ENCODE measurements at places on chromosomes 1 and 21. TPM values are rescaled to one million over a fixed set of nuclear protein-coding genes. Genes with fewer than 3 reads are reported as not detected.

FAM177B gene
- not detected for total RNA-seq

DNA sequence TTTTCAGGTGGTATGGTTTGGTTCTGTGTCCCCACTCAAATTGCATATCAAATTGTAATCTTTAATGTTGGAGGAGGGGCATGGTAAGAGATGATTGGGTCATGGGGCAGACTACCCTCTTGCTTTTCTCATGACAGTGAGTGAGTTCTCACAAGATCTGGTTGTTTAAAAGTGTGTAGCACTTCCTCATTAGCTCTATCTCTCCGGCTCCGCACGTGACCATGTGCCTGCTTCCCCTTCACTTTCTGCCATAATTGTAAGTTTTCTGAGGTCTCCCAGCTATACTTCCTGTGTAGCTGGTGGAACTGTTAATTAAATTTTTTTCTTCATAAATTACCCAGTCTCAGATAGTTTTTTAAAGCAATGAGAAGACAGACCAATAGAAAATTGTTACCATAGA is 843.2 kb downstream of the AMY1C start:
- no peaks in the 10 kb centered on the region for H3K27me3 ChIP-seq
- H3K4me1 ChIP-seq: no peaks in the 10 kb centered on the region
- H3K36me3 ChIP-seq: no peaks in the 10 kb centered on the region
- no peak for DNase-seq
- no peak overlapping the region for H3K4me3 ChIP-seq

CRABP2 gene
- total RNA-seq: 1.6 TPM

ZNF687 gene
- 14.8 TPM for total RNA-seq

DNA sequence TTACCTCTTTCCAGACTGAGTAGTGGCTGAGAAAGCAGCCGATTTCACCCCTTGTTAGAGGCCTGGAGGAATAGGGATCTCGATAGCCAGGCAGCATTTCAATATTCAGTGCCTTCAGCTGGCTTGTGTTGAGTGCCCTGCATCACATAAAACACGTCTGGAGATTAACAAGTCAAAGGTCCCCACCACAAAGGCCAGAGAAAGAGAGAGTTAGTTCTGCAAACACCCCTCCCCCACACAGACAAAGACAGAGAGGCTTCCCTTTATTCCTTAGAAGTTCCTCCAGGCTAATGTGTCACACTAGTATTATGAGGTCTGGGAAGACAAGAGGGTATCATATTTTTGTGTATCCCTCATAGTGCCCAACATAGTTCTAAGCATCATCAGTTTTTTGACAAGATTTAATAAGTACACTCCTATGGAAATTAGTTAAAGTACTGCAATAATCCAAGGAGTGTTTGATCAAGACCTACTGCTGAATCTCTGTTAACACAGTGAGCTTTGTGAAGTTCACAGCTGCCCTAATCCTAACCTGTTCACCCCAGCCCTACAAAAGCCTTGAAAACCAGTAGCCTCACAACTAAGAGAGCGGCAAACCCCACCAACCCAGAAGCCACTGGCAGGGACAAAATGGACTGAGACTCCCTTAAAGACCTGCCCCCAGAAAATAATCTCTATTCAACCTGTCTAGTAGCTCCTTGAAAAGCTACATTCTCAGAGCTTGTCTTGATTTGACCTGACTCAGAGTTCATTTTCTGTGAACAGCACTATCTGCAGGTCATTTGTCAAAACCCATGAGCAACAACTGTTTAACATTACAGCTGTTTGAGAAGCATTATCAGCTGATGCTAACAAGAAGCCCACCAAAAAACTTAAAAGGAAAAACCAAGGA is 91.9 kb downstream of the COLGALT2 start:
- no peak overlapping the region for H3K27ac ChIP-seq
- H3K27me3 ChIP-seq: no peaks in the 10 kb centered on the region
- H3K4me3 ChIP-seq: no peak overlapping the region

DNA sequence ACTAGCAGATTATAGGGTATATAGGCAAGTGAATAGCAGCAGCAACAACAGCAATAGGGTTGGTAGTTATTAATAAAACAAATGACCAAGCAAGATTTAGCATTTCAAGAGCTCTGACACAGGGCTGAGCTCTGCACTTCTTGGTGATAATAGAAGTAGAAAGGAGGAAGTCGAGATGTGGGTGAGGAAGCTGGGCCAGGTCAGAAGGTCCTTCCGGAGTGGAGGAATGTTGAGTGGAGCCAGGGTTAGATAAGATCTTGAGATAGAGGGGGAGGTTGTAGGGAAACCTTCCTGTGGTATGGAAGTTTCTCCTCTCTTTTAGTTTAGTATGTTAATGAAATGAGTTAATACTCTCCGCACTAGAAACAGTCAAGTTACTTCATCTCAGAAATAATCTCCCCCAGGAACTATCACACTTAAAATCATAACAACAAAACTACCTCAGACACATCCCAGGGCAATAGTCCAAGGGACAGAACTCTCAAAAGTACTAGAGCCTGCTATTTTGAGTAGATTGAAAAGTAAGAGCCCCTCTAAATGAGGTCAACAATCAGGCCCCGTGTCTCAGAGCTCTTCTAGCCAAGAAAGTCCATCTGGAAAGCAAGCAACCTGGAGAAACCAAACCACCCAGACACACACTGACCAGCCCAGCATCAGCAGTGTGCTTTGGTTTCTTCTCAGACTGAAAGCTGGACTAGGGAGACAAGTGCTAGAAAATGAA is 45.4 kb upstream of the ATP1B1 start:
- H3K36me3 ChIP-seq: no peaks in the 10 kb centered on the region
- H3K4me3 ChIP-seq: no peak overlapping the region
- no peak for DNase-seq
- H3K4me1 ChIP-seq: peaks cover 8% of the 10 kb centered on the region

SLAMF7 gene
- total RNA-seq: 0.79 TPM

DNA sequence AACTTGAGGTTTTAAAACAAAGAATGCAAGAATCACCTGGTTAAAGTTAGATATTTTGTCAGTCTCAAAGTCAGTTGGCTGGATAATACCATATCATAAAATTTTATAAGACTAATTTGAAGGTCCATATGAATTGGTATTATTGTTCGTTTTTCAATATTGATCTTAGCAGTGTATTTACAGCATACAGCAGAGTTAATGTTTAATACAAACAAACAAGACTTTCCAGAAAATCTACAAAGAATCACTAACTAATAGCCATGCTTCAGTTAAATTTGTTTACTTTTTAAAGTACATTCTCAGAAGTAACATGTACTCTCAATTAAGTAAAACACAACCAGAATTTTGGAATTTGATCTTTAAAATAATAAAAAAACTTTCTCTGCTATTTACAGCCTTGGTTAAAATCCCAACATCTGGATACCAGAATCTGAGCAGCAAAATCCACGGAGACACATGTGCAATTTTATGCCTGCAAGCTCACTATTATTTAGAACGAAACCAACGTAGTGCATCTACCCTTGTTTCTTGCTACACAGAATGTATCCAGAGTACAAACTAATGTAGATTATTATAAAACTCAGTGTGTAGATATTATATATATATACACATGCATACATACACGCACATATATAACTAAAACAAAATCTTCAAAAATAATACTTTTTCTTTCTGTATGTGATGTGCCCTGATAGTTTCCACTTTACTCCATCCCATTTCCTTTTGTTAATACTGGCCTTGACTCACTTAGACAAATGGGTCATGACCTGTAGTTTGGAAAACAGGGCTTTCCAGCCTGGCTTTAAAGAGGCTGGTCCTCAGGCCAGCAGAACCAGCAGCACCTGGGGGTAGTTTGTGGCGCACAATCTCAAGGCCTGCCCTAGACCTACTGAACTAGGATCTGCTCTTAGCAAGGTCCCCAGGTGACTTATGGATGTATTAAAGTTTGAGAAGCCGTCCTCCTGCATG is 63.6 kb upstream of the ERG start:
- H3K4me1 ChIP-seq: no peaks in the 10 kb centered on the region
- H3K4me3 ChIP-seq: no peak overlapping the region
- peaks cover 15% of the 10 kb centered on the region for H3K27me3 ChIP-seq
- H3K36me3 ChIP-seq: no peaks in the 10 kb centered on the region

LCE3E gene
- total RNA-seq: not detected

DNA sequence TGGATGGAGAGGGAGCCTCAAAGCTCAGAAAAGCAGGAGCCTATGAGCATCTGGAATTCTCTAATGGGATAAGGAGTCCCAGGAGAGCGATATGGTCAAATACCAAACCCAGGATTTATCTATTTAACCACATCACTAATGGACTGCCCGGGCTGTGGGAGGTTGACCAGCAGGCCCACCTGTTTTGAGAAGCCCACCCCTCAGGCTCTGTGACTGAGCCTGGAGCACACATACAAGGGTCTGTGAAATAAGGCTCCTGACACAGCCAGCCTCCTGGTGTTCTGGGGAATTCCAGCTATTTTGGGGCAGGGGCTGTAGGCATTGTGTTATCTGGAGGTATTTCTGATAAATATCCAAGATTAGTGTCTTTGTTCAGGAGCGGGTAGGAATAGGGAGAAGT is 132.0 kb upstream of the C1orf21 start:
- H3K27me3 ChIP-seq: no peaks in the 10 kb centered on the region
- H3K27ac ChIP-seq: no peak overlapping the region
- no peaks in the 10 kb centered on the region for H3K36me3 ChIP-seq

- H3K36me3 ChIP-seq: no peaks in the 10 kb centered on the region
- DNase-seq: no peak
- no peaks in the 10 kb centered on the region for H3K4me1 ChIP-seq
- H3K27me3 ChIP-seq: no peaks in the 10 kb centered on the region
- no peak overlapping the region for H3K27ac ChIP-seq
These were observed 81.5 kb upstream of the UBE2U start for GRCh38 chr1:64121766-64122385.

- DNase-seq: no peak
- H3K4me3 ChIP-seq: no peak overlapping the region
- H3K36me3 ChIP-seq: no peaks in the 10 kb centered on the region
- H3K4me1 ChIP-seq: no peaks in the 10 kb centered on the region
These were observed 623.9 kb upstream of the NR5A2 start for GRCh38 chr1:199403531-199404116.

MYCL gene
- 0.20 TPM for total RNA-seq

DNA sequence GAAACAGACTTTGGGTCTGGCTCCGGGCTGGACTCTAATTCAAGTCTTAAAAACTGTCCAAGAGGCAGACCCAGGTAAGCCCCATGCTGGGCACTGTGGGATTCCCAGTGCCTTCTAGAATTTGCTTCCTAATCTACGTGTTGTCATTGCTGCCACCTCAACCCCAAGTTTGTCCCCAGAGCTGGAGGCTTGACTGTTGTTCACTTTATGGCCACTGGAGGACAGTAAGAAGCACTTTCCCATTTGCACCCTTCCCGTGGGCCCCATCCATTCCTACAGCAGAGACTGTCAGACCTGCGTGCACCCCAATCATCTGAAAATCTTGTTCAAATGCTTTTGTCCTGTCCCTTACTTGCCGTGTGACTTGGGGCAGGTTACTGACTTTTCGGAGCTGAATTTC is 29.4 kb upstream of the VASH2 start:
- H3K4me3 ChIP-seq: no peak overlapping the region
- DNase-seq: no peak
- no peaks in the 10 kb centered on the region for H3K36me3 ChIP-seq
- H3K4me1 ChIP-seq: peaks cover 3% of the 10 kb centered on the region

GRCh38 chr1:6547301-6547700 is 7.0 kb downstream of the NOL9 start:
- no peak for DNase-seq
- H3K4me3 ChIP-seq: no peak overlapping the region
- no peaks in the 10 kb centered on the region for H3K27me3 ChIP-seq
- H3K36me3 ChIP-seq: peaks cover 89% of the 10 kb centered on the region
- H3K27ac ChIP-seq: no peak overlapping the region

DNA sequence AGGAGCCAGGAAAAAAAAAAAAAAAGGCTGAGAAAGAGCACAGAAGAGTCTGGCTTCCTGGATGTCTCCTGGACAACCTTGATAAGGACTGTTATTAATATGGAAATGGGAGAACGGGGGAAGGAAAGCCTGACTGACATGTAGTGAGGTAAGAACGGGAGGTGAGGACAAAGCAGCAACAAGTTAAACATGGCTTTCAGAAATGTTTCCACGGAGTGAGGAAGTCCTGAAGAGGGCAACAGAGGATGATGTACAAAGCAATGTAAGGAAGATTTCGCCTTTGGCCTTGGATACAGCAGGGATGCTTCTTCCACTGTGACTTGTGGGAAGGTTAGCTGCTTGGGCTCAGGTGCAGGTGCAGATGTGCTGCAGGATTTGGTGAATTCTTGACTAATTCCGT is 11.9 kb upstream of the NIBAN1 start:
- no peaks in the 10 kb centered on the region for H3K36me3 ChIP-seq
- no peaks in the 10 kb centered on the region for H3K27me3 ChIP-seq

RGS8 gene
- not detected for total RNA-seq

CBR3 gene
- 1.0 TPM for total RNA-seq

- no peak for DNase-seq
- H3K27me3 ChIP-seq: no peaks in the 10 kb centered on the region
- H3K27ac ChIP-seq: no peak overlapping the region
- H3K4me1 ChIP-seq: peaks cover 4% of the 10 kb centered on the region
- H3K4me3 ChIP-seq: no peak overlapping the region
These were observed 268.3 kb downstream of the ASTN1 start for GRCh38 chr1:176896216-176896615.

SLC5A3 gene
- 5.8 TPM for total RNA-seq

GRCh38 chr1:164695956-164696665 is 137.1 kb downstream of the PBX1 start:
- H3K4me3 ChIP-seq: no peak overlapping the region
- H3K27ac ChIP-seq: no peak overlapping the region
- H3K27me3 ChIP-seq: no peaks in the 10 kb centered on the region
- no peak for DNase-seq
- no peaks in the 10 kb centered on the region for H3K36me3 ChIP-seq

DNA sequence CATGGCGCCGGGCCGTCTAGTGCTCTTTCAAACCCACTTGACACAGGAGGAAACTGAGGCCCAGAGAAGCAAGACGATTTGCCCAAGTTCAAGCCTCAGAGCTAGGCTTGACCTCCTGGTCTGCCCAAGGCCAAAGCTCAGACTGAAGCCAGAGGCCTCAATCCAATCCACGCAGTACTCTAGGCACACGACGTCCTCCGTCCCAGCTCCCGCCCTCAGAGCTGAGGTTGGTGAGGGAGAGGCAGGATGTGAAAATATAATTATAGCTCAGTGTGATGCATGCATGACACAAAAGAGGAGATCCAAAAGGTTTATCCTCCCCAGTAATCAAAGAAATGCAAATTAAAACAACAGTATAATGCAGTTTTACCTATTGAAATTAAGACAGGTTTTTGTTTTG is 15.5 kb upstream of the ADGRB2 start:
- H3K4me1 ChIP-seq: no peaks in the 10 kb centered on the region
- no peaks in the 10 kb centered on the region for H3K27me3 ChIP-seq
- H3K27ac ChIP-seq: no peak overlapping the region
- H3K36me3 ChIP-seq: no peaks in the 10 kb centered on the region
- no peak for DNase-seq

CD160 gene
- not detected for total RNA-seq

MYBPH gene
- total RNA-seq: 106 TPM

DNA sequence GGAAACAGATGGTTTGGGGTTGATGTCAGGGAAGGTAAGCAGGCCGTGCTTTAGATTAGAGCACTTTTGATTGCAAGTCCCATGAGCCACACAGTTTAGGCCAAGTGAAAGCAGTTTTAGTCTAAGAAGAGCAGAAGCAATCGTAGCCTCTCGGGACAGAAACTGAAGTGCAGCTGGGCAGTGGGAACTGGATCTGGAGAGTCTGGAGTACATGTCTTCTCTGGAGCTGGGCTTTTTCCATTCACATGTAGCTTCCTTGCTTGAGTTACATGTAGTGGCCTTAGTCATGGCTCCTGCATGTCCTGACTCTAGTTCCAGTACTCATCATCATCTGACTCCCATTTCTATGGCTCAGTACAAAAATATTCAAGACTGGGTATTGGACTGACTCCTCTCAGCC is 16.7 kb downstream of the CAMTA1 start:
- H3K36me3 ChIP-seq: no peaks in the 10 kb centered on the region
- DNase-seq: no peak
- H3K4me3 ChIP-seq: no peak overlapping the region
- H3K4me1 ChIP-seq: peaks cover 38% of the 10 kb centered on the region
- H3K27ac ChIP-seq: peak overlapping the region; percentile 31

All from psoas muscle (tissue), 8 donors.